Fibroblast of gingiva (primary cell): ENCODE measurements at places on chromosomes 4 and X.

DNA sequence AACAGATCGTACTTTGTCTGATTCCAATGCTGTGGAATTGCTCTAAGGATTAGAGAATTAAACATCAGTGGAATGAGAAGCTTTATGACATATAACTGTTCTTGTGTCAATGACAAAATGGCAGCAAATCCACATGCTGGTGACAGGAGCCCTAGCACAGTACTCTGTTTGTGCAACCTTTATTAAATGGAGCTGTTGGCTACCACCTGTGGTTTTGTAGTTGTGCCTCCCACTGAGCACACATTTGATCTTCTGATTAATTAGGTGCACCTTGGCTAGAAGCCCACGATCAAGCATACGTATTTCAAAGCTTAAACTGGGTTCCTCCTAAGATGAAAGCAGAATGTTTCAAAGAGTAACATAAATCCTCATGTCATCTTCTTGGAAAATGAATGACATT is 394.0 kb upstream of the IGFBP7 start:
- DNase-seq, result no peak

- DNase-seq, result peak; percentile 74
Measured at GRCh38 chr4:127698789-127699200, 31.4 kb upstream of the SLC25A31 start.

DNA sequence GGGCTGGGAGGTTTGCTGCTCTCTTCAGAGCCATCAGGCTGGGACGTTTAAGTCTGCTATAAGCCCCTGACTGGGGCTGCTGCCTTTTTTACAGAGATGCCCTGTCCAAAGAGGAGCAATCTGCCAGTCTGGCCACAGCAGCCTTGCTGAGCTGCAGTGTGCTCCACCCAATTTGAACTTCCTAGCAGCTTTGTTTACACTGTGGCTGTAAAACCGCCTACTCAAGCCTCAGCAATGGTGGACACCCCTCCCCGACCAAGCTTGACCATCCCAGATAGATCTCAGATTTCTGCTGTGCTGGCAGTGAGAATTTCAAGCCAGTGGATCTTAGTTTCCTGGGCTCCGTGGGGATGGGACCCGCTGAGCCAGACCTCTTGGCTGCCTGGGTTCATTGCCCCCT is 40.7 kb downstream of the SPATA18 start:
- peak; percentile 65 for DNase-seq

- no peak for DNase-seq
Measured at GRCh38 chrX:14351611-14352303, 177.6 kb upstream of the GLRA2 start.

- DNase-seq, result no peak
Measured at GRCh38 chrX:16100673-16101072, 22.7 kb upstream of the GRPR start.

DNA sequence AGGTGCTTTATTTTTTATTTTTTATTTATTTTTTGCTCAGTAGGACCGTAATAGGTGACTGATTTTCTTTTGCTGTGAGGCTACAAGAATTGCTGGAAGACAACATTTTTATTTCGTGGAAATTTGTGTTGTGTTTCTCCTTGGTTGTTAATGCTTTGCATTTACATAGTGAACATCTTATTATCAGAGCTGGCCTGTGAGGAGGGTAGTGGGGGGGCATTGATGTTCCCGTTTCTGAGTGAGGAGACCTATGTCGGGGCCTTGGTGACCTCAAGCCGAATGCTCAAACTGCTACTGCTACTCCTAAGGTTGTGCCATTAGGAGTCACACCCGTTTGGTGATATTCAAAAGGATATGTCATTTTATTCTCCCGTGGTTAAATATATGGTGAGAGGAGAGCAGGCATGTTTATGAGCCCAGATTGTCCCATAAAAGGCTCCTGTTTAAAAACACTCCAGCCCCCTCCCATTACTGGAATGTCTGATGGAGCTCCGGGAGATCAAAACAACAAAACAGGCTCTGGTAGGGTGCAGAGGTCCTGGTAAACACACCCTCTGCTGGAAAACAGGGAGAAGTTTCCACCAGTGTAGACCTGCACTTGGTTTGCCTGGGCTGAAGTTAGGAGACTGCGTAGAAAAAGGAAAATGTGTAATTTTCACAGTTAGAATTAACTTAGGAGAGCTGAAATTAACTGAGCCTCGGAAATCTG is 5.6 kb downstream of the PDGFRA start:
- DNase-seq, result no peak

GRCh38 chr4:86218746-86219473 is 140.9 kb downstream of the MAPK10 start:
- DNase-seq, result peak; percentile 48

DNA sequence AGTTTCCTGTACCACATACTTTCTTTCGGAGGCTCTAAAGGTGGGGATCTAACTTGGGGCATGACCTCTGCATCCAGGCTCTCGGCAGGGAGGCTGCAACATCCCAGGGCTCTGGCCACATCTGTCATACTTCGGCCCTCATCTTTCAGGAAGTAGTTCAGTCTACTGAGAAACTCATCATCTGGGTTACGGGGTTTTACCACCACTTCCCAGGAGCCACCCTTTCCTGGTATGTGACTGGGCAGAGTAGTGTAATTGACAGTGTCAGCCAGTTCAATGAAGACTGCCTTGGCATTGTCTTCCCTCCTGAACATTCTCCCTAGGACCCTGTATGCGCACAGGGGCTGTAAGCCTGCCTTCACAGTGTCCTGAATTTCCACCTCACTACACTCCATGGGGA is 2.8 kb downstream of the PNMA5 start:
- no peak for DNase-seq

DNA sequence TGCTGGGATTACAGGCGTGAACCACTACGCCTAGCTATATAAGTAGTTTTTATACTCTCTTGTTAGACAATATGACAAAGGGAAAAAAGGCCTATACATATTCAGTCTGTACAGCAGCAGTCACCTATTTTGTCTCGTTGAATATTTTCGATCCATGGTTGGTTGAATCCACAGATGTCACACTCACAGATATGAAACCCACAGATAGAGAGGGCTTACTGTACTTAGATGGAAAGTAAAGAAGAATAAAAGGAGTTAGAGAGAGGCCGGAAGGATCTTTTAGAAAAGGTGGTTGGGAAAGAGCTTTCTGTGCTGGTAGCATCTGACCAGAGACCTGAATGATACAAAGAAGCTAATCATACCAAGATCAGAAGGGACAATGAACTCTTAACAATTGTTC is 38.3 kb upstream of the SPINK2 start:
- no peak for DNase-seq

GRCh38 chr4:48910511-48910910 is 3.9 kb upstream of the OCIAD2 start:
- no peak for DNase-seq

GRCh38 chrX:39760930-39761329 is 336.8 kb downstream of the BCOR start:
- DNase-seq, result no peak

GRCh38 chrX:80016182-80016581 is 1.6 kb downstream of the TBX22 start:
- no peak for DNase-seq

GRCh38 chrX:107684956-107685385 is 56.7 kb downstream of the PRPS1 start:
- DNase-seq, result peak; percentile 29

- peak; percentile 51 for DNase-seq
Measured at GRCh38 chr4:98688411-98689290, 30.2 kb upstream of the TSPAN5 start.

GRCh38 chr4:48970471-48970921 is 15.6 kb upstream of the CWH43 start:
- DNase-seq, result no peak

DNA sequence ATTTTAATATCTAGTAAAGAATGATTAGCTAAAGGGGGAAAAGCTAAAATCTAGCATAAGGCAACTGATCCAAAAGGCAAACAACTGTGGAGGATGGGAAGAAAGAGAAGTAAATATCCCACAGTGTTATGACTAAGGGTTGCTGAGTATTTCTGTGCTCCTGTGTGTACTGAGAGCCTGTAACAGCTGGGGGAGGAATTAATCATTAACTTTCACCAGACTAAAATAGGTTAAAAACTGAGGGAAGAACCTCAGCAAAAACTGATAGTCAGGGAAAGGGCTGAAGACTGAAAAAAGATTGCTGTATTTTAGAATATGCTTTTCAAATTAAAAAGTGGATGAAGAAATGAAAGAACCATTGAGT is 365.9 kb downstream of the CXXC4 start:
- DNase-seq, result no peak

DNA sequence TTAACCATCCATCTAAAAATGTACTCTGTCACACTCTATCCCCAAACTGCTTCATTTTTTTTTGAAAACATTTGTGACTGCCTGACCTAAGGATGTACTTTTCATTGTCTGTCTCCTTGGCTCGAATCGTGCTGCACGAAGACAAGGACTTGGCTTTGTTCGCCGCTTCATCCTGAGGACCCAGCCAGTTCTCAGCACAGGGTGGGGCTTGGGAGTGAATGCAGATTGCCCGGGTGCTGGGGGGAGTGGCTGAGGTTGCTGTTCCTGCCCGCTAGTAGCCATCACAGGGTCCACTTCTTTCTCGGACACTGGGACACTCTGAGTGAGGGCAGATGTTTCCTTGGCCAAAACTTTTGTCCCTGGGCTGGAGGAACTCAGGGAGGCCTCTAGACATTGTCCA is 70.1 kb upstream of the CLCN4 start:
- no peak for DNase-seq

GRCh38 chr4:165328101-165328425 is 594 bp downstream of the MSMO1 start:
- no peak for DNase-seq

GRCh38 chr4:4327652-4328121 is 37.6 kb downstream of the ZBTB49 start:
- DNase-seq, result peak; percentile 13

DNA sequence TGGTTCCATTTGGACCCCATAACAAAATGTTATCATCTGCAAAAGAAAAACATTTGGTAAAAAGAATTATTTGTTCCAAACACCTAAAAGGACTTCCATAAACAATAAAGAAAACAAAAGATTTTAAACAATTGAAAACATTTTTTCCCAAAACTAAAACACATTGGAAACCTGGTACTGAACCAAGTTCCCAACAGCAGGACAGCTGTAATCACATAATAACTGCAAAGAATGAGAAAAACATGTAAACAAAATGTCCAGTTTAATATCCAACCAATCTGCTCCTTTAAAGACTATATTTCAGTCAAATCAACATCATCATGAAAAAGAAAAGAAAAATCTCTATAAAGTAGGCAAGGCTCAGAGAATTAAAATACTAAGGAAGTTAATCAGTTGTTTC is 36.3 kb downstream of the PRDM5 start:
- DNase-seq, result peak; percentile 15

- no peak for DNase-seq
Measured at GRCh38 chr4:10704430-10704810, 19.9 kb upstream of the CLNK start.

- peak; percentile 95 for DNase-seq
Measured at GRCh38 chrX:129932016-129932820, 26.3 kb downstream of the UTP14A start.

- peak; percentile 42 for DNase-seq
Measured at GRCh38 chr4:40395908-40396793, 61.0 kb downstream of the CHRNA9 start.

GRCh38 chr4:121221608-121222007 is 57.5 kb upstream of the TNIP3 start:
- DNase-seq, result no peak

GRCh38 chr4:654871-655463 is 19.1 kb downstream of the ATP5ME start:
- DNase-seq, result no peak

DNA sequence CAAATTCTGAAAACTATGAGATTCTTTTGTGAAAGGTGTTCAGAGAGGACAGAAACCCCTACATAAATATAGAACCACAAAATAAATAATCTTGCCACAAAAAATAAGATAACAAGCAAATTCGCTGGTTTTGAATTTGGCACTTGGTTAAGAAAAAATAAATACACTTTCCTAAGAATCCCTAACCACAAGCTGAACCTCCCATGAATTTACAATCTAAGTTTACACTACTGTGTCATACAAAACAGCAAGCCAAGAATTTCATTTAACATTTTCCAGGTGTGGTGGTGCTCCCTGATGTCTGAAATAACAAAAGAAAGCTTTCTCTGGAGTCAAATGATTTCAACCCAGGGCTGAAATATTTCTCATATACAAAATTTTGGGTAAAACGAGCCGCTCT is 121.0 kb downstream of the KCNIP4 start:
- DNase-seq, result peak; percentile 44

GRCh38 chr4:146522869-146523205 is 1.1 kb upstream of the SLC10A7 start:
- no peak for DNase-seq

- no peak for DNase-seq
Measured at GRCh38 chrX:33324099-33324498, 112.8 kb upstream of the DMD start.

GRCh38 chrX:38009641-38010040 is 3.3 kb downstream of the SYTL5 start:
- DNase-seq, result no peak

- peak; percentile 1 for DNase-seq
Measured at GRCh38 chr4:88054229-88054628, 46.8 kb downstream of the PKD2 start.

GRCh38 chr4:58649226-58649625 is 1539.0 kb upstream of the IGFBP7 start:
- DNase-seq, result no peak

DNA sequence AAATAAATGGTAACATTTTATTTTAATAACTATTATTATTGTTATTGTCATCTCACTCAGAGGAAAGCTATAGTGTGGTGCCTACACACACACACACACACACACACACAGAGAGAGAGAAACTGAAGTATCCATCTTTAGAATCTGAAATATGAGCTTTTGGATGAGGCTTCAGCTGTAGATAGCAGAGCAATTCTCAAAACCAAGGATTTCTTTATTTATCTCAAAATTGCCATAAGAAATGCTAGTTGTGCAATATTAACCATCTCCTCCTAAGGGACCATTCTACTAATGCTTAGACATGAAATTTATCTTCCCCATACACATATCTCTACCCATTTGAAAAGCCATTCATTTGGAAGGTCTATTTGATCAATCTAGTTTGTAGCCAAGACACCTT is 50.1 kb upstream of the SGMS2 start:
- DNase-seq, result peak; percentile 33

- DNase-seq, result no peak
Measured at GRCh38 chrX:78643874-78644273, 15.3 kb downstream of the RTL3 start.

DNA sequence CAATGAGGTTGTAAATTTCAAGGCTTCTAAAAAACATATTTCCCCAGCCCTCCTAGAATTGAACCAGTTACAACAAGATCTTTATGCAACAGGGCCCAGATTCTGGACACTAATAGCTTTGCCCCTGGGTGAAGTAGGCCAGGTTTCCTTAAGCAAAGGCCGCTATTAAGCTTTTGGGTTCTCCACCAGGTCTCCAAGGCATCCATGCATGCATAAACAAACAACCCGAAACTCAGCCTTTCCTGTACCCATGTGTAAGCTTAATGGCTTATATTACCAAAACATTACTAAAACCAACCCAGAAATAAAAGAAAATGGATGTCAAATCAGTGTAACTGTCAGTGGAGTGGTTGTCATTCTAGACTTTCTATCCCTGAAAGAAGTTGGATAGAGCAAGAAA is 137.1 kb downstream of the ARHGAP6 start:
- no peak for DNase-seq
